GM06990 (cell line): ENCODE measurements at places on chromosomes 7 and 10.

GRCh38 chr10:126369125-126369710 is 19.1 kb downstream of the ADAM12 start:
- DNase-seq: no peak

DNA sequence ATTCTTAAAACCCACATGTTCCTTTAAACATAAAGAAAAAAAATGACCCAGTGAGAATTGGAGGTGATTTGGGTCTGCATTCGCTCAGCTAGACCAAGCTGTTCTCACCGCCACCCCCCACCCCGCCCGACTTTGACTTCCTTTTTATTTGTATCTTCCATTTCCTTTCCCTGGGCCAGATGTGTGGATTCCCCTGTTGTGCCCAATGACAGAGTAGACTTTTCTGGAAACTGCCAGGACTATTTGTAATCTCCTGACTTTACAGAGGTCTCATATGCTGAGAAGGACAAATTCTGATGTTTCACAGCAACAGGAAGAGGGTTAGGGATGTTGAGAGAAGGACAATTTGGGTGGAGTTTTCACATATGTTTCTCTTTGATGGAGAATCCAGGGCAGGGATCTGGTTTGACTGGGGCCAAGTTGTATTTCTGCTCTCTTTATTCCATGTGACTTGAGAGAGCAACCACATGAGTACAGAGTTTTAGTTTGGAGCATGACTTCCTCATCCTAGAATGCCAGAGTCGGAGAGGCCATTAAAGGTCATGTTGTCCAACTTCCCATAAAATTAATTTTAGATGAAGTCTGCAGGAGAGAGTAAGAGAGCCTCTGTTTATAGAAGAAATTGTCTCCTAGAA is 1023.2 kb downstream of the LRMDA start:
- no peak for DNase-seq

DNA sequence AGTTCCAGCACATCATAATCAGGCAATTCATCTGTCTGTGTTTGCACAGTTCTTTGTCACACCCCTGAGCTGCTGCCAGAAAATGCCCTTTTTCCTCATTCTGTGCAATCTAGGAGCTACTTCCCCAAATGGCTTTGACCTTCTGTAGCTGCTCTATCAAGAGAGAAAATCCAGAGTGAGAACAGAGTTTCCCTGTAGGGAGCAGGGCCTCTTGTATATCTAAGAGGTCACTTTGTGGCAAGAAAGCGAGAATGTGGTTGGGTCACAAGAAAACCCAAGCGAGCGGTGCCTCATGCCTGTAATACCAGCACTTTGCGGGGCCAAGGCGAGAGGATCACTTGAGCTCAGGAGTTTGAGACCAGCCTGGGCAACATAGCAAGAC is 24.3 kb downstream of the SLC29A3 start:
- DNase-seq: no peak

DNA sequence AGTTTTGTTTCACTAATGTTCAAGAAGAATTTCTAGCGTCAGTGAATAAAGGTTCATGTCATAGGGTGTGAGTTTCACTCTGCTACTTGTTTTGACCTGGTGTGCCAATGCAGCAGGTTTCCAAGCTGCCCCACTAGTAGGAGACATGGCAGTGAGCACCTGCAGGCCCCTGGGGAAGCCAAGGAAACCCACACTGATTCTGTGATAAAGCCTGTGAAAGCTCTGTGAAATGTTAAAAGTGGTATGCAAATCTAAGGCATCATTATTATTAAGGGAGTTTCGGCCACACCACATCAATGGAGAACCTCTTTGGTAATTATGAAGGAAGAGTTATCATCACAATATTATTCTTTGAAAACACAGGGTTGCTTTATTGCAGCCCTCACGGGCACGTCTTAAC is 46.4 kb downstream of the ABCB5 start:
- DNase-seq: peak; percentile 11

- no peak for DNase-seq
Measured at GRCh38 chr7:47373871-47374451, 207.9 kb downstream of the TNS3 start.

DNA sequence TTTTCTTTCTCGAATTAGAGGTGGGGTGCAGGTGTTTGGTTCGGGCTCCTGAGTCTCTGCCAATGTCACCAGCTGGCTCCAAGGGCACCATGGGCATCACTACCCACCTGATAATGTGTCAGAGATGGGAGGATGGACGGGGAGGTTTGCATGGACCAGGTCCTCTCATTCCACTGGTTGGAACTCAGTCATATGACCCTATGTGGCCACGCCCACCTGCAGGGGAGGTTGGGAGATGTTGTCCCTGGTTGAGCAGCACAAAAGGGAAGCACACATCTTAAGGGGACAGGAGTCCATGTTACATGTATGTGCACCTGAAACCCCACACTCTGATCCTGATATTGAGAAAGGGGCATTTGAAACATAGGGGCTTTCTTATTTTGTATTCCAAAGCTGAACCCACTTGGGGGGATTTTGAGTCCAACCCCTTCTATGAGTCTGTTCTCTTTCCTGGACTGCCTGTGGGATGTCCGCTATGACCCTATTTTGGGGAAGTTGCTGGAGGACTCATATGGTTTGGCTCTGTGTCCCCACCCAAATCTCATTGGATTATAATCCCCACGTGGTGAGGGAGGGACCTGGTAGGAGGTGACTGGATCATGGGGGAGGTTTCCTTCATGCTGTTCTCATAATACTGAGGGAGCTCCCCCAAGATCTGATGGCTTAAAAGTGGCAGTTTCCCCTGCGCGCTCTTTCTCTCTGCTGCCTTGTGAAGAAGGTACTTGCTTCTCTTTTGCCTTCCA is 66.9 kb upstream of the BAIAP2L1 start:
- DNase-seq: no peak

DNA sequence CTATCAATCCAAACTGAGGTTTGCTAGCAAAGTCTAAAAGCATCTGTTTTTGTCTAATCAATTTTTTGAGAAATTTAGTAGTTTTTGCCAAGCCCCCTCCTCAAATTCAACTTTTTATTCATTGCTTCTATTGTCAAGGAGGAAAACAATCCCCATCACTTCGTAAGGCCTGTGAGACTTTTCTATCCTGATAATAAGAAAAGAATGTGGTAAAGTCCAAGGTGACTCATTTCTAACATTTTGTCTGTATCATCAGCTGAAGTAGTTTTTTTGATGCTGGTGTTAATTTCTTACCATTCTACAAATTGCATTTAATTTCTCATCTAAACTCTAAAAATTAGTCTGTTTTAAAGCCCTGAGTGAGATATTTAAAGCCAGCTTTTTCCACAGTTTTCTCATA is 11.7 kb downstream of the ANK3 start:
- DNase-seq: no peak

GRCh38 chr10:3534433-3534832 is 250.6 kb downstream of the KLF6 start:
- DNase-seq: no peak

DNA sequence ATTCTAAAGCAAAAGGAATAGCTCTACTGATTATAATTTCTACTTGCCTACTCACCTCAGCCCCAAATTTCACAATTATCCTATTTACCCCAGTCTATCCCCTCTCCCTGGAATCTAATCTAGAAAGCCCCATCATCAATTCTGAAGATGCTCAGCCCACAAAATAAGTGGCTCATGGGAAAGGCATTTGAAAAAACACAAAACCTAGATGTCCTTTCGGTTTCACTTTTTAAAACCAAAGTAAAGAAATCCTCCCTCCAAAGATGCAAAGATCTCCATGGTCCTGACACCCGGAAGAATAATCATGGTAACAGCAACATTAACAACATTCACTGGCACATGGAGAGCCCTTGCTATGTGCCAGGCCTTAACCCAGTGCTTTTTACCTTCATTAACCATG is 224.8 kb downstream of the FGFR2 start:
- DNase-seq: no peak

DNA sequence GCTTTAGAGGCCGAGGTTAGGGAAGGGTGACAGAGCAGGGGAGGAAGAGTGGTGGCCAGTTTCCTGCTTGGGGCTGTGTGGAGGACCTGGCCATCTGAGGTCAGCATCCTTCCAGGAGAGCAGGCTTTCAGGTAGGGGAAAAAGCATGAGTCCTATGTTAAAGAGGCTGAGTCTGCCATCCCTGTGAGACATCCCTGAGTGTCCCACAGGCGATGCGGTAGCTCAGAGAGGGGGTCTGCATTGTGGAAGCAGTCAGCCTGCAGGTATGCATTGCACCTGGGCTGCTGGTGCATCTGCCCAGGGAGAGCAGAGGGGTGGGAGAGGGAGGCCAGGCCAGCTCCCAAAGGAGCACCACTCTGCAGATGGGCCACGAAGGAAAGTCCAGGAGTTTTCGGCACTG is 282.1 kb upstream of the ZNF32 start:
- no peak for DNase-seq

DNA sequence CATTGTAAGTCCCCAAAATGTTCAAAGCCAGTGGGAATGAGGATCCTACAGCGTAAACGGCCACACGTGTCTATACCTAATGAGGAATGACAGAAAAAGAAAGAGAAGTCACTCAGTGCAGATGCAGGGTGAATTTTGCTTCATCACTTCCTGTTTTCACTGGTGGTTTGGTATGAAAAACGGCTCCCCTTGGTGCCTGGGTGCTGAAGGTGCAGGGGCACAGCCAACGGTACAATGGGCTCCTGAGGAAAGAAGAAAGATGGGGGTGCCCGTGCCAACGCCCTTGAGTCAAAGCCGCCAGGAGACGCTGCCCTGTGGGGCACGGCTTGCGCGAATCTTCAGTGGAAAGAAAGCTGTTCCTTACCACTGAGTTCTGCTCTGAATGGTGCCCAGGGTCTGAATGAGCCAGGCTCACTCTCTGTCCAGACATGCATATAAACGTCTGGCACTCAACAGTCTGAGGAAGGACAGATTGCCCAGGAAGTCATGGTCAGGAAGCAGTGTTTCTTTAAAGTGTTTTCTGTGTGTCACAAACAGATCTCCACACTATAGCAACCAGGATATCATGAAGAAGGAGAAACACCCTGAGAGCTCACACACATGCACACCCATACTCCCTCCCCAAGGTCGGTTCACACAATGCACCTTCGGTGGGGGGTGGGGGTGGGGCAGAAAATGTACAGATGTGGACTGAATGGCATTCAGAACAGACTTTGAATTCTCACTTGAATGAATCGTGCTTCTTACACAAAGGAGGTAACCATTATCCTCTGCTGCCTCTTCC is 105.8 kb downstream of the ELMO1 start:
- DNase-seq: peak; percentile 83

DNA sequence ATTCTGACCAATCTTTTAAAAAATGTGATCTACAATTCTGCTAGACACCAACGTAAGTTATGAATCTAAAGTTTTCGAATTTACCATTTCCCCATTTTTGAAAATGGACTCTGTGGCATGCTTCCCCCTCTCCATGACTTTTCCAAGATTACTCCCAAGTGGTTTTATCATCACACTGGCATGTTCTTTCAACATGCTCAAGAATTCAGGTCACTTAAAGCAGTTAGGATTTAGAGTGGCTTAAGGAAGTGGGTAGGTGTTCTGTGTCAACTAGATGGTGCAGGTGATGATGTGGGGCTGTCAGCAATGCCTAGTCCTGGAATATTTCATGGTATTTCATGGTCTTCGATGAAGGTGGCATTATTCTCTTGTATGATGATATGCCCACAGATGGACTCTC is 164.0 kb upstream of the ASAH2 start:
- no peak for DNase-seq

- DNase-seq: no peak
Measured at GRCh38 chr10:1390200-1390599, 334.0 kb downstream of the WDR37 start.

- peak; percentile 44 for DNase-seq
Measured at GRCh38 chr10:70232155-70232858, 922 bp downstream of the PPA1 start.

GRCh38 chr7:106891548-106892410 is 26.7 kb downstream of the PIK3CG start:
- no peak for DNase-seq

GRCh38 chr7:124810605-124811004 is 45.0 kb upstream of the GPR37 start:
- no peak for DNase-seq

GRCh38 chr7:124996778-124997177 is 67.2 kb upstream of the POT1 start:
- DNase-seq: peak; percentile 2

GRCh38 chr7:143346018-143346417 is 16.5 kb downstream of the FAM131B start:
- no peak for DNase-seq

GRCh38 chr7:142793156-142793555 is 22.4 kb downstream of the PRSS2 start:
- no peak for DNase-seq

- no peak for DNase-seq
Measured at GRCh38 chr10:123038782-123039631, 30.2 kb downstream of the ACADSB start.

DNA sequence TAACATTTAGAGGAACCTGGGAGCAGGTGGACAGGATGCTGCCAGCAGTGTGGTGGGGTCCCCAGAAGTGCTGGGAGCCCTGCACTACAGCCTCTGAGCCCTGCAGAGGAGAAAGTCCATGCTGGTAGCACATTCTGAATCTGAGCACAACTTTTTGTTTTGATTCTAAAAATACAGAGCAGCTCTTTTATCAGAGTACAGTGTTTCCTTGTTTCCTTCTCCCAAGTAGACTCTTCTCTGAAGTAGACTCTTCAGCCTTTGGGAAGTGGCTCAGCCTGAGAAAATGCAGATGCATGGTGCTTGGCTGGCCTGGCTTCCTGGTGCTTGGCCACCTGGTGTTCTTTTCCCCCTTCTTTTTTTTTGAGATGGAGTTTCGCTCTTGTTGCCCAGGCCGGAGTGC is 9.1 kb downstream of the ADCY1 start:
- DNase-seq: no peak

- no peak for DNase-seq
Measured at GRCh38 chr7:111495173-111495810, 67.0 kb downstream of the IMMP2L start.

GRCh38 chr7:135151132-135151531 is 3.3 kb downstream of the TMEM140 start:
- no peak for DNase-seq
